ENCODE measurements at places on chromosomes 11 and 22.
A peak's percentile ranks its signal among the peaks of the same experiment; 100 is the strongest.

DNA sequence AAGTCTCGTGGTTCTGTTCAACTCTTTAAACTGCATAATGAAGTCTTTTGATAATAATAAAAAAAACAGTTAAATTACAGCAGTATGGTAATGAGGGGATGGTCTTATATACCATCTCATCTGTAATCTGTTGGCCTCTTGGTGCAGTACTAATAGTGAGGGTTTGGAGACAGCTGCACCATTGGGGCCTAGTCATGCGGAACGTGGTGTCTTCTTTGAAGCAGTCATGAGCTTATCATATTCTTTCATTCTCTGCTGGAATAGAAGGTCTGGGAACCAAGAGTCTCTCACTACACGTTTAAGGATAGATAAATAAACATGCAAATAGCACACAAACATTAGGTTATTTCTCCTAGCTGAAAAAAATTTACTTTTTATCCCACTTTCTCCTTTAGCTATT is 40.9 kb upstream of the OR9Q1 start:
- peaks cover 24% of the 10 kb centered on the region for H3K27me3 ChIP-seq
- DNase-seq, result no peak
- H3K36me3 ChIP-seq, result no peaks in the 10 kb centered on the region
- H3K4me1 ChIP-seq, result no peaks in the 10 kb centered on the region
- no peak overlapping the region for H3K27ac ChIP-seq
- H3K4me3 ChIP-seq, result no peak overlapping the region

DNA sequence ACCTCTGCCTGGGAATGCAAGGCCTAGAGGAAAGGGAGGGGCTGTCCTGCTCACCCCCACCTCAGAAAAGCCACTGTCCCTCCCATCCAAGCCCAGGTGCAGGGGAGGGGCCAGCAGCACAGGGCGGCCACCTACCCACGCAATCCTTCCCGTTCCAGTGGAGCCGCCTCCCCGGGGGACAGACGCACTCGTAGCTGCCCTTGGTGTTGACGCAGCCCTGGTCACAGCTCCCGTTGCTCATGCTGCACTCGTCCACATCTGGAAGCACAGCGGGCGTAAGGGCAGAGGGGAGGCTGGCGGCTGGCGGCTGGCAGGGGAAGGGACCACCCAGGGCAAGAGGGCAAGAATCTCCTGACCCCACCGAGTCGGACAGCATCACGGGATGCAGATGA is 40.3 kb upstream of the TTLL12 start:
- H3K4me3 ChIP-seq, result no peak overlapping the region
- no peak overlapping the region for H3K27ac ChIP-seq
- peaks cover 23% of the 10 kb centered on the region for H3K27me3 ChIP-seq
- no peak for DNase-seq
- peaks cover 7% of the 10 kb centered on the region for H3K4me1 ChIP-seq

GRCh38 chr22:26709617-26710390 is 52.4 kb downstream of the MIAT start:
- H3K4me1 ChIP-seq, result peaks cover 58% of the 10 kb centered on the region
- DNase-seq, result no peak
- H3K27ac ChIP-seq, result peak overlapping the region; percentile 54
- peaks cover 15% of the 10 kb centered on the region for H3K36me3 ChIP-seq

DNA sequence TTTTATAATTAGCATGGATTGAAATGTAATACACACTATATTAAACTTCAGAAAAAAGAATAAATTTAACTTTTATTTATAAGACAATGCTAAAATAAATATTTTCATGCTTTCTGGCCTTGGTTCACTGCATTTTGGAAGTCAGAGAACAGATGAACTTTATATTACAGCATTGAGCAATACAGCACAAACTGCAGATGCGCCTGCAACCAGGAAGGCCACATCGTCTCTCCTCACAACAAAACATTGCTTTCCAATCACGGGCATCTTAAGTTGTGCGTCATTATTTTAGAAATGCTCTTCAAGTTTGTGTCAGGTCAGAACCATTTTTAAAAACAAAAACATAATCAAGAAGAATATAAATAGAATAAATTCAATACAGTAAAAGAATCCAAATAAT is 89.3 kb upstream of the CEP126 start:
- DNase-seq, result no peak
- no peak overlapping the region for H3K4me3 ChIP-seq
- H3K4me1 ChIP-seq, result no peaks in the 10 kb centered on the region
- peaks cover 15% of the 10 kb centered on the region for H3K27me3 ChIP-seq
- H3K27ac ChIP-seq, result no peak overlapping the region

DNA sequence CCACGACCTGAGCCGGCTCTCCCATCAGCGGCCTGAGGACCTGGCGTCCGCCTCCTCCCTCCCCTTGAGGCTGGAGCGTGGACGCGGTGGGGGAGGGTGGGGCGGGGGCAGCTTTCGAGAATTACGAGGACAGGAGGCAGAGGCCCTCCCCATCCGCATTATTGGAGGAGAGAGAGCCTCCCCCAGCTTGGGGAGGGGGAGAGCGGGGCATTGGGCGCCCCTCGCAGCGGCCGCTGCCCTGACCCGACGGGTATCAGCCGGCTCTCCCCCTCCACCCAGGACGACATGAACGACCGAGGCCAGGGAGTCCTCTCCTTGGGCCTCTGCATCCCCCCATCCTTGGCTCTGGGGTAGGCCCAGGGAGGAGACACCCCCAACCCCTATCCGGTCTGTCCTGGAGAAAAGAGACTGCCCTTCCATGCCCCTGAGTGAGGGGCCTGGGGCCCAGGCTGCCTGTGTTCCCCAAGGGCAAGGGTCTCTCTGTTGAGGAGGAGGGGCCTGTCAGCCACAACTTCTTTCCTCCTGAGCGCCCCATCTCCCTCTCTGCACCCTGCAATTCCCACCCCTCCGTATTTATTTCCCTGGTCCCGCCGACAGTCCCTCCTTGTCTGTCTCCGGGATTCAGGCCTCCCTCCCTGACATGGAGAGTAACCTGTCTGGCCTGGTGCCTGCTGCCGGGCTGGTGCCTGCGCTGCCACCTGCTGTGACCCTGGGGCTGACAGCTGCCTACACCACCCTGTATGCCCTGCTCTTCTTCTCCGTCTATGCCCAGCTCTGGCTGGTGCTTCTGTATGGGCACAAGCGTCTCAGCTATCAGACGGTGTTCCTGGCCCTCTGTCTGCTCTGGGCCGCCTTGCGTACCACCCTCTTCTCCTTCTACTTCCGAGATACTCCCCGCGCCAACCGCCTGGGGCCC is 495 bp downstream of the GPR137 start:
- peak overlapping the region; percentile 32 for H3K27ac ChIP-seq
- H3K27me3 ChIP-seq, result peaks cover 5% of the 10 kb centered on the region
- H3K36me3 ChIP-seq, result peaks cover 5% of the 10 kb centered on the region
- peaks cover 30% of the 10 kb centered on the region for H3K4me1 ChIP-seq
- DNase-seq, result no peak

GRCh38 chr11:76337469-76337868 is 43.5 kb downstream of the THAP12 start:
- peak; percentile 8 for DNase-seq
- H3K27ac ChIP-seq, result no peak overlapping the region

DNA sequence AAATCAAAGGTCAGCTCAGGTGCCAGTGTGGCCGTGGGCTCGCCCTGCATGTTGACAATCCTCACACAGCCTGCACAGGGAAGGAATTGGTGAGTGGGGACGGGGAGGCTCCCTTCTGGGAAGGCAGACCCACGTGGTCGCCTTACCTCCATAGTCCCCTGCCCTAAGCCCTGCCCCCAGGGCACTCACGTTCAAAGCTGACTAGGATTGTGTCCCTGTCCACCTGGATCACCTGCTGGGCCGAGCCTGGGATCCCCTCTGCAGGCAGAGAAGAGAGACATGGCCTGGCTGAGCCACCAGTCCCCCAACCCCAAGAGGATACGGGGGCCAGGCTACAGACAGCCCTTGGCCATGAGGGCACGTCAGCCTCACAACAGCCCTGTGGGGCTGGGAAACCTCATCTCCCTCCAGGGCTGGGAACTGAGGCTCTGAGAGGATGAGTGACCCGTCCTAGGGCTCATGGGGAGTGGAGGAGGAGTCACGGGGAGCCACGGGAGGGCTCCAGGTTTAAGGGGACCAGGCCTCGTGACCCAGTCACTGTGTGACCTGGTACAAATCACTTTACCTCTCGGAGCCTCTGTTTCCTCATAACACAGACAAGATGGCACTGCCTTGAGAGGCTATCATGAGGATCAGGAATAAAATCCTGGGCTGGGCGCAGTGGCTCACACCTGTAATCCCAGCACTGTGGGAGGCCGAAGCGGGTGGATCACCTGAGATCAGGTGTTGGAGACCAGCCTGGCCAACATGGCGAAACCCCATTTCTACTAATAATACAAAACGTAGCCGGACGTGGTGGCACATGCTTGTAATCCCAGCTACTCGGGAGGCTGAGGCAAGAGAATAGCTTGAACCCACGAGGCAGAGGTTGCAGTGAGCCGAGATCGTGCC is 12.1 kb upstream of the SF1 start:
- no peak overlapping the region for H3K4me3 ChIP-seq
- DNase-seq, result peak; percentile 82
- H3K36me3 ChIP-seq, result peaks cover 1% of the 10 kb centered on the region
- no peaks in the 10 kb centered on the region for H3K4me1 ChIP-seq
- no peak overlapping the region for H3K27ac ChIP-seq

GRCh38 chr11:10561043-10561818 is 7.2 kb downstream of the LYVE1 start:
- no peak overlapping the region for H3K27ac ChIP-seq
- no peak overlapping the region for H3K4me3 ChIP-seq
- no peaks in the 10 kb centered on the region for H3K36me3 ChIP-seq
- H3K27me3 ChIP-seq, result no peaks in the 10 kb centered on the region
- DNase-seq, result no peak

DNA sequence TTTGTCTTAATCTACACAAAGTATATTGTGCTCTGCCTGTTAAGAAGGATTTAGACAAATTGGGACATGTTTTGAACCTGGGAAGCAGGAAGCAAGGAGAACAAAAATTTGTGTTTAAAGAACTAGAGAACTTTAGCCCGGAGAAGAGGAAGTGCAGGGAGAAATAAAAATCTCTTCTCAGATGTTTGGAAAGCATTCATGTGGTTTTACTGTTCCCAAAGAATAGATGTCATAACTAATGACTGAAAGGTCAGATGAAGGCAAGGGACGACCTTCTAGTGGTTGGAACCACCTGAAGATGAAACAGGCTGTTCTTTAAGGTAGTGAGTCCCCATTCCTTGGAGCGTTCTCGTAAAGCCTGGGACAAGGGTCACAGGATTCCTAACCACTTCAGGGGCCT is 38.3 kb downstream of the IRAG1 start:
- H3K4me3 ChIP-seq, result no peak overlapping the region
- H3K4me1 ChIP-seq, result peaks cover 89% of the 10 kb centered on the region
- H3K27ac ChIP-seq, result peak overlapping the region; percentile 55
- no peaks in the 10 kb centered on the region for H3K27me3 ChIP-seq
- DNase-seq, result no peak
- H3K36me3 ChIP-seq, result no peaks in the 10 kb centered on the region

DNA sequence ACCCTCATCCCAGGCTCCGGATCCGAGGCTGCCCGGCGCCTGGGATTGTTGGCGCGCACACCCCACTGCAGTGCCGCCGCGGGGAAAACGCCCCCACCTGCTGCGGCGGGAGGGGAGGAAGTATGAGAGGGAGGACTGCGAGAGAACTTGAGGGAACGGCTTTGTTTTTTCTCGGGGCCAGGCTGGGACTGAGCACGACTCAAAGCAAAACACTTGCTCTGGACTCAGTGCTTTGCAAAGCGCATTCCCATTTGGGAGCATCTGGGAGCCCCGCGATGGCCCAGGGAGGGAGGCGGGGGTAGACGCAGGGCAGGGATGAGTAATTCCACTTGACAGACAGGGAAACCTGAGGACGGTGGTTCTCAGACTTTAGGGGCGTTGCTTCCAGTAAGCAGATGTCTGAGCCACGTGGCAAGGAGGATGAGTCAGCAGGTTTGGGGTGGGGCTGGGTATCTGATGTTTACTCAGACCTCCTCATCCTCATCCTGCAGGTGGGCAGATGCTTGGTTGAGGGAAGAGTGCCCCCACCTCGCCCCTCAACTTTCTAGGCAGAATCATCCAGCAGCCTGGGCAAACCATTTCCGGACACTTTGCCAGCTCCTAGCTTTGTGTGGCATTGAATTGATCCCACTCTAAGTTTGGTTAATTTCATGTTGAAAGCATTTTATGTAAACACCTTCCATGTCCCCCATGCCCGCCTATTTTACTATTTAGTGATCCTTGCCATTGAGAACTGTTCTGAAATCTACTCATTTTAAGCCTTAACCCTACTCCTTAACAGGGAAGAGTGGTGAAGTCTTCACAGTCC is 1.5 kb downstream of the MIAT start:
- H3K4me1 ChIP-seq, result peaks cover 23% of the 10 kb centered on the region
- peak overlapping the region; percentile 70 for H3K4me3 ChIP-seq
- peak overlapping the region; percentile 88 for H3K27ac ChIP-seq
- no peak for DNase-seq
- no peaks in the 10 kb centered on the region for H3K36me3 ChIP-seq

GRCh38 chr11:42054351-42054900 is 595.0 kb upstream of the LRRC4C start:
- DNase-seq, result no peak
- H3K36me3 ChIP-seq, result no peaks in the 10 kb centered on the region
- peaks cover 4% of the 10 kb centered on the region for H3K27me3 ChIP-seq
- no peak overlapping the region for H3K27ac ChIP-seq
- H3K4me3 ChIP-seq, result no peak overlapping the region

DNA sequence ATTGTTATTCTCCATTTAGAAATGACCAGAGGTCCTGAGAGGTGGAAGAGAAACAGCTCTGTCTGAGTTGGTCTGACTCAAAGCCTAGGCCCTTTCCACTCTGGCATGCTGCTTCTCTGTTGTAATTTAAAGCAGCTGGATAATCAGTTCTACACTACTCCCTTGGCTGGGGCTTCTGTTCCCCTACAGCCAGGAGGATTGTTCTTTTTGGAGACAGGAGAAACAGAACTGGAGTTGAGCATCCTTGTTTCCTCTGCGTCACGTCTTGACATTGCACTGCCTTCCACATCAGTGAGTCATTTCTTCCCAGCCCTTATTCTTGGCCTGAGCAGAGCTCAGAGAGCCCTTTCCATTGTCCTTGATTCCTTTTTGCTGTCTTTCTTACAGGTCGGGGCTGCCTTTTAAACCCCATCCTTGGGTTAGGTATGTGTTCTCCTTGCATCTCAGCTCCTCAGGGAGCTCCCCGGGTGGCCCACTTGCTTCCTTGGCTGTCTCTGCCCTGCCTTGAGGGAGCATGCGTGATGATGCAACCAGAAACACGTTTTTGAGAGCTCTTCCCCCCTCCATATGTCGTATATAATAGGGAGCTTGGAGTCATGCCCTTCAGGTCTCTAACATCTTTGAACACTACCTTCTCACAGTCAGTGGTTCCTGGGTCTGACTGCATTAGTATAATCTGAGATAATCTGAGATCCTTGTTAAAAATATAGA is 35.7 kb downstream of the CYB5R2 start:
- peak overlapping the region; percentile 37 for H3K27ac ChIP-seq
- no peaks in the 10 kb centered on the region for H3K27me3 ChIP-seq
- H3K4me1 ChIP-seq, result peaks cover 10% of the 10 kb centered on the region
- H3K4me3 ChIP-seq, result no peak overlapping the region
- peaks cover 71% of the 10 kb centered on the region for H3K36me3 ChIP-seq

DNA sequence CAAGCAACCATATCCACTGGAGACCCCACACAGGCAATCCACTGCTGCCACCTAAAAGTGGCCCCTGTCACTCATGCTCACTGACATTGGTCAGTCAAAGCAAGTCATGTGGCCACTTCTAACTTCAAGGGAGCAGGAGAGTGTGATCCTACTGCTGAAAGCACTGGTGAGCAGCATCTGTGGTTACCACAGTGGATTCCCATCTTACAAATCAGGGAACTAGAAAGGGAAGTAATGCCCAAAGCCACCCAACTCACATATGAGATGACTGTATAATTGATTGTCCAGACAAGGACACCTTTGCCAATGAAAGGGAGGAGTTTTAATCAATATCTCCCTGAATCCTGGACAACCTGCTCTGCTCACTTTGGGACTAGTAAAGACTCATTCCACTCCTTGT is 17.7 kb downstream of the RCN1 start:
- DNase-seq, result no peak
- H3K27ac ChIP-seq, result no peak overlapping the region
- no peaks in the 10 kb centered on the region for H3K27me3 ChIP-seq
- H3K4me3 ChIP-seq, result no peak overlapping the region
- peaks cover 13% of the 10 kb centered on the region for H3K4me1 ChIP-seq
- H3K36me3 ChIP-seq, result peaks cover 13% of the 10 kb centered on the region
